ENCODE measurements at places on chromosomes 7 and 10. TPM values are rescaled to one million over a fixed set of nuclear protein-coding genes. Genes with fewer than 3 reads are reported as not detected.

- H3K4me1 ChIP-seq = no peaks in the 10 kb centered on the region
- H3K27me3 ChIP-seq = no peaks in the 10 kb centered on the region
- no peak overlapping the region for H3K4me3 ChIP-seq
- no peaks in the 10 kb centered on the region for H3K36me3 ChIP-seq
- no peak for DNase-seq
- H3K27ac ChIP-seq = no peak overlapping the region
Observed at GRCh38 chr7:18770154-18770811, 274.7 kb downstream of the HDAC9 start.

DNA sequence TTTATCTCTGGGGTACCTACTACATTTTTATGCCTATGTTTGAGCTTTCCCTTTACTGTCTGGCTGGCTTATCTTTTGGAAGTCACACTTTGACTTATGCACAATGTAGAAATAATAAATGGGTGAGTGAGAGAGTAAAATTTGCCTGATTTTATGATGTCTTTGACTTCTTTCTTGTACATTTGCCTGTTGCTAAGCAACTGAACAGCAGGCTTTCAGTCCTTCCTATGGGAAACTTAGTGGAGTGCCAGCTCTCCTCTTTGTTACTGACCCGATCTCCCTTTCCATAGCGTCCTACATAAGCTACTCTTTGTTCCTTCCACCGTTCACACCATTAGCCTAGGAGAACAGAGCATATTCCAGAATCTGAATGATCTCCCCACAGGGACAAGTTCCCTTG is 4.2 kb downstream of the TAS2R60 start:
- no peaks in the 10 kb centered on the region for H3K4me1 ChIP-seq
- H3K27me3 ChIP-seq = peaks cover 10% of the 10 kb centered on the region
- DNase-seq = no peak
- no peak overlapping the region for H3K27ac ChIP-seq
- no peaks in the 10 kb centered on the region for H3K36me3 ChIP-seq

- no peak overlapping the region for H3K27ac ChIP-seq
- no peak overlapping the region for H3K4me3 ChIP-seq
Observed at GRCh38 chr10:103528549-103528948, 35.0 kb downstream of the NEURL1 start.

- no peak overlapping the region for H3K27ac ChIP-seq
- no peak for DNase-seq
- H3K36me3 ChIP-seq = no peaks in the 10 kb centered on the region
- no peaks in the 10 kb centered on the region for H3K27me3 ChIP-seq
Observed at GRCh38 chr7:40301486-40302068, 166.8 kb downstream of the SUGCT start.

DNA sequence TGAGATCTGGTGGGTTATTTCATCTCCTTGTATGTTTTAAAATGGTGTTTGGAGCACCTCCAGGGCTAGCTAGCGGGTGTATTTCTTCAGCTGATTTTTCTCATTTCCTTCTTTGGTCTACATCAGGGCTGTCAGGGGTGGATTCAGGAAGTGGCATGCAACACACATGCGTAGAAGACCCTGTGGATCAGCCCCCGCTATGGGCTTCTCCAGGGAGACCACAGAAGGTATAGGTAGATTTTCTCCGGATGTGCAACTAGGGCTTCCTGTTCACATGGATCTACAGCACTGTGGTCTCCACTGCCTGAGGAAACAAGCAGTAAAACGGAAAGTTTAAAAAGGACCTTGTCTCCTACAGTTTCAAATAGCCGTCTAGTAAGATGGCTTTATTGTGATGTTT is 10.4 kb downstream of the NUB1 start:
- no peaks in the 10 kb centered on the region for H3K4me1 ChIP-seq
- no peaks in the 10 kb centered on the region for H3K36me3 ChIP-seq
- no peak for DNase-seq
- H3K4me3 ChIP-seq = no peak overlapping the region
- H3K27ac ChIP-seq = peak overlapping the region; percentile 54

DNA sequence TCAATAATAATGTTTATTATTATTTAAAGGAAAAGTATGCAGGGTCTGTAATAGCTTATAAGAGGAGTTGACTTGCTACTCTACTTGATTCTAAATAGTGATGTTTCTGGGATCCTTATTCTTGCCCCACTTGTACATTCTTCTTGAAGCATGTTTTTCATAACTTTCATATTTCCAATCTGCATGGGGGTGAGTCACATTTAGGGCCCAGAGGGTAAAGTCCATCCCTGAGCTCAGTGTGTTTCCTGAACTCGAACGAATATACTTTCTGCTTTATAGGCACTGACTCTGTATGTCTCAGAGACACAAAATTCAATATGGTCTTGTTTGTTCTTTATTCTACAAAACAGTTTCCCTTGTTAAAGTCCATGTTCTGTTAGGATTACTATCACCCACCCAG is 61.0 kb upstream of the SMIM30 start:
- no peaks in the 10 kb centered on the region for H3K27me3 ChIP-seq
- no peaks in the 10 kb centered on the region for H3K36me3 ChIP-seq
- DNase-seq = no peak
- H3K4me3 ChIP-seq = no peak overlapping the region
- no peaks in the 10 kb centered on the region for H3K4me1 ChIP-seq
- no peak overlapping the region for H3K27ac ChIP-seq

DNA sequence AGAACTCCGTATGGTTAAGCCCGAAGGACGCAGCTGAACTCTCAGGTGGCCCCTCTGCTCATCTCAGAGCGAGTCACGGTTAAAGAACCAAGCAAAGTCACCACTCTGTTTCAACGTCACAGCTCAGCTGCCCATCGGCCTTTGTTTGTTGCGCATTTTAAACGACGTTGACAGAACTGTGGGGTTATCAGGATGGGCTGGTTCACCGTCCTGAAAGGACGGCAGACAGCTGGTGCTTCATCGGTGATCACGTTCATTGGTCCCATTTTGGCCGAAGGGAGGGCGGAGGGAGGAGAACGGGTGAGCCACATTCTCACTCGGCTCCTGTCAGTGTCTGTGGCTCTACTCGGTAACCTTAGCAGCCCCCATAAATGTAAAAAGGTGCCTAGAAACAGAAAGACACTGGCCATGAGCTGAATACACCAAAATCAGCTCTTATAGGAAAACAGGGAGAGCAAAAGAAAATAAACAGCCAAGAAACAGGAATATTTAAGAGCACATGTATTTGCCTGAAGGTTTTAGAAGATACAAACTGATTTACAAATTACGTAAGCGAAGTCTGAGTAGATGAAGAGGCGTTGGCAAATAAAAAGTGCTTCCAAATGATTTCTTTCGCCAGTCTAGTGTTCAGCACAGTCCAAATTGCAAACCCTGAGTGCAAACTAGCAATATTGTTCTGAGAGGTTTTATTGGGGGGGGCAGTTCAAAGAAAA is 8.4 kb downstream of the PRKAG2 start:
- H3K4me3 ChIP-seq = peak overlapping the region; percentile 29
- no peaks in the 10 kb centered on the region for H3K36me3 ChIP-seq
- H3K4me1 ChIP-seq = peaks cover 8% of the 10 kb centered on the region
- no peak for DNase-seq

GSDME gene
- total RNA-seq = 9.1 TPM

TMEM273 gene
- total RNA-seq = 20.5 TPM

NEURL1 gene
- total RNA-seq = 0.21 TPM

ECHDC3 gene
- 36.8 TPM for total RNA-seq

GBX1 gene
- not detected for total RNA-seq

C10orf53 gene
- total RNA-seq = not detected

CALD1 gene
- 186 TPM for total RNA-seq

PRSS2 gene
- total RNA-seq = 6.1 TPM

UPK3B gene
- total RNA-seq = not detected
